ENCODE measurements at places on chromosomes 11 and 22. TPM values are rescaled to one million over a fixed set of nuclear protein-coding genes. Genes with fewer than 3 reads are reported as not detected.

Gene MAP6
- total RNA-seq = 0.27 TPM

Gene VSIG10L2
- total RNA-seq = not detected

Gene LRRN4CL
- total RNA-seq = 0.16 TPM

Gene CLDN5
- 1.9 TPM for total RNA-seq

Gene MS4A15
- 0.39 TPM for total RNA-seq

Gene TSGA10IP
- total RNA-seq = 4.1 TPM

Gene APOA4
- not detected for total RNA-seq

Gene TSSK2
- not detected for total RNA-seq

Gene TREH
- total RNA-seq = not detected

Gene FOLR2
- not detected for total RNA-seq

Gene SAA2
- total RNA-seq = 4.1 TPM

Gene KRTAP5-9
- not detected for total RNA-seq

Gene SEC14L2
- total RNA-seq = 3.9 TPM

Gene KDM4E
- not detected for total RNA-seq

Gene CARD18
- total RNA-seq = not detected

Gene OMP
- total RNA-seq = not detected

Gene DUSP8
- total RNA-seq = 2.5 TPM

Gene OR10A2
- not detected for total RNA-seq

Gene FOSL1
- total RNA-seq = 20.5 TPM

Gene OR52E4
- not detected for total RNA-seq

Gene MB
- total RNA-seq = 0.50 TPM

Gene LRRC74B
- total RNA-seq = not detected

Gene CRYBA4
- 1.1 TPM for total RNA-seq

Gene DCDC1
- 0.25 TPM for total RNA-seq

Gene MPZL3
- total RNA-seq = 2.1 TPM

Gene KCNJ1
- total RNA-seq = 0.16 TPM

Gene OR4P4
- total RNA-seq = not detected

Gene SPTBN2
- 34.9 TPM for total RNA-seq

Gene PYGM
- 8.7 TPM for total RNA-seq

Gene OR51E2
- not detected for total RNA-seq

Gene CD3G
- total RNA-seq = 0.20 TPM

Gene PSMC3
- total RNA-seq = 162 TPM

Gene DNAL4
- total RNA-seq = 12.2 TPM

Gene KRTAP5-1
- total RNA-seq = not detected

Gene HBD
- not detected for total RNA-seq

Gene DERL3
- 10.9 TPM for total RNA-seq

Gene SPI1
- total RNA-seq = 0.59 TPM

Gene OR52E8
- total RNA-seq = not detected

Gene ESAM
- 0.44 TPM for total RNA-seq

Gene BLID
- not detected for total RNA-seq

Gene DGAT2
- 3.3 TPM for total RNA-seq

Gene CLCF1
- total RNA-seq = 0.48 TPM

Gene OR8A1
- total RNA-seq = not detected

Gene CDC42EP1
- 12.7 TPM for total RNA-seq

Gene CSTPP1
- total RNA-seq = 23.6 TPM
